Heart right ventricle (tissue), 16 donors: ENCODE measurements at places on chromosomes 3 and 15. TPM values are rescaled to one million over a fixed set of nuclear protein-coding genes. Genes with fewer than 3 reads are reported as not detected.

GRCh38 chr3:14200276-14200675 lies 21.7 kb downstream of the LSM3 start:
- H3K4me3 ChIP-seq = no peak overlapping the region
- no peaks in the 10 kb centered on the region for H3K27me3 ChIP-seq
- no peak for DNase-seq
- H3K4me1 ChIP-seq = peaks cover 15% of the 10 kb centered on the region
- no peak overlapping the region for H3K27ac ChIP-seq
- peaks cover 15% of the 10 kb centered on the region for H3K36me3 ChIP-seq

DNA sequence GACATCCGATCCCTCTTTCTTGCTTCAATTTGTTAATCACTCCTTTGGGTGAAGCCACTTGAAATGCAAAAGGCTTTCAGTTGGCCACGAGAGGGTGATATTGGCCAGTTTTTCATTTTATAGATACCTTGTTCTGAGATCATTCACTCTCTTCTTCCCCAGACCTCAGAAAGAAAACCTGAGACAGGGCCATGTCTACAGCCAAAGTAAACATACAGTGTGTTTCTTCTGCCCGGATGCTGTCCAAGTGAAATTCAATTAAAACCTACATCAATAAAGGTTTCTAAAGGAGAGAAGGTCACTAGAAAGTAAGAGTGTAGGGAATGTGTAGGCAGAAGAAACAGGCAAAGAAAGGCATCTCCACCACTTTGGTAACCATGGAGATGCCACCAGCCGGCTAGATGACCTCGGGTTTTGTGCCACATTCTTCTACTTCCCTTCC lies 39.5 kb upstream of the FMN1 start:
- no peak for DNase-seq
- no peaks in the 10 kb centered on the region for H3K36me3 ChIP-seq
- H3K4me3 ChIP-seq = no peak overlapping the region
- H3K27ac ChIP-seq = no peak overlapping the region
- H3K27me3 ChIP-seq = peaks cover 4% of the 10 kb centered on the region

Gene PFN2
- total RNA-seq = 73.2 TPM

- peak overlapping the region; percentile 44 for H3K27ac ChIP-seq
- peak; percentile 42 for DNase-seq
- no peak overlapping the region for H3K4me3 ChIP-seq
These were observed 76.2 kb upstream of the MRPS22 start for GRCh38 chr3:139267300-139268246.

DNA sequence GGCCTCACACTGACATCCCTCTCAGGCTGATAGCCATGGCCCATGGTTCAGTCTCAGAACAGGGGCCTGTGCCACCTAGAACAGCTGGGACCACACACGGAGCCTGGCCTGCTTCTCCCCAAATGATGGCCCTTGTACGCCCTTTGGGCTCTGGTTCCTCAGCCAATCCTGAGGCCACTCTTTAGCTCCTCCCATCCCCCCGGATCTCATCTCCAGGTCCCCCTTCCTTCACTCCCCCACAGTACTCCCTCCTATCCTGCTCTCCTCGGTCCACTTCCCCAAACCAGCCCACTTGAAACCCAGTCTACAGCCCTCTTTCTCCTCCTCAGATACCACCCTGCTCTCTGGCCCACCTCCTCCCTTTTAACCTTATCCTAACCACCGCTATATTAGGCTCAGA lies 17.8 kb upstream of the ZFYVE19 start:
- H3K36me3 ChIP-seq = peaks cover 37% of the 10 kb centered on the region
- H3K27ac ChIP-seq = no peak overlapping the region
- no peak overlapping the region for H3K4me3 ChIP-seq
- no peaks in the 10 kb centered on the region for H3K27me3 ChIP-seq
- peaks cover 12% of the 10 kb centered on the region for H3K4me1 ChIP-seq

DNA sequence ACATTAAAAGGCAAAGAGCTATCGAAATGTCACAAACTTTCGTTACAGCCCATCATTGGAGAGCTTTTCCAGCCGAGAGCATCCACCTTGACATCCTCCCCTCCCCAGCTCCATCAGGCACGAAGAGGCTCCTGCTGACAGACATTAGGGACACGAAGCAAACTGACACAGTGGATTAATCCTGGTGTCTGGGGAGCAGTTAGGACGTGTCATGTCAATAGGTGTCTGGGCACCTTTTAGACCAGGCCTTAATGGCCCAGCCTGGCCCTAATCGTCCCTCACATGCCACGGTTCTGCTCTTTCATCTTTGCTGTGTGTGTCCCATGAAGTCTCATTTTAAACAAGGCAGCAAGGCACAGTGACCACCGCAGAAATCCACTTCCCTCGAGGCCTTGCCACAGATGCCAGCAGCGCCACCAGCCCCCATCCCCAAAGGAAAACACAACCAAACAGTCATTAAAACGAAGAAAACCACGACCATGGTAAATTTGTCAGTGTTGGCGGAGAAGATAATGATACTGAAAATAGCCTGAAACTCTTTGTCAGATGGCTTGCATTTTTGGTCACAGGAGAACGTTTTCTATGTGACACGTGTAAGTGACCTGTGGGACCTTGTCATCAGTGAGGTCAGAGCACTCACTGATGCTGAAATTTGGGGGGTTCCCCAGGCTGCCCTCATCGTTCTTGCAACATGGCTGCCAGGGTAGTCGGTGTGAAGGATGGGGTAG lies 16.3 kb upstream of the PCSK6 start:
- DNase-seq = no peak
- H3K27ac ChIP-seq = no peak overlapping the region
- no peaks in the 10 kb centered on the region for H3K36me3 ChIP-seq
- H3K27me3 ChIP-seq = peaks cover 13% of the 10 kb centered on the region

DNA sequence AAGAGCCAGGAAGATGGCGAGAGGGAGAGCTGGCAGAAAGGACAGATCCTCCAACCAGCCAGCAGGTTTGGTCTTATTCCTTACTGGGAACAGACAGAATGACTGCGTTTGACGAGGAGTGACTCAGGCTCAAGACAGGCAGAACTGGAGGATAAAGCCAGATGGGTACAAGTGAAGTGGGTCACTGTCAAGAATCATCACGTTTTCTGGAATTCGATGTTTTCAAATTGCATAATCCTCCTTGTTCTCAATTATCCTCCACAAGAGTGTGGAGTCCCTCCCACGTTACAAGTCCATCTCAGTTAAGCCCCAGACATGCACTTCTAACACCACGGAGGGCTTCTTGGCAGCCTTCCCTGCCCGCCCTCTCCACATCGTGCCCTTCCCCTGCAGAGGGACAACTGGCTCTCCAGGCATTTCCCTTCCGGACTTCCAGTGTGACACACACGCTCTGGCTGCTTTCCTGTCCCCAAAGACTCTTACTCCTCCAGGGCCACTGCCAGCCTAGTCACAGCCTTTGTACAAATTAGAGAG lies 183.1 kb downstream of the CHST2 start:
- peaks cover 30% of the 10 kb centered on the region for H3K4me1 ChIP-seq
- H3K27ac ChIP-seq = no peak overlapping the region
- no peaks in the 10 kb centered on the region for H3K27me3 ChIP-seq
- peak; percentile 70 for DNase-seq

- H3K4me3 ChIP-seq = no peak overlapping the region
- no peak overlapping the region for H3K27ac ChIP-seq
- no peaks in the 10 kb centered on the region for H3K36me3 ChIP-seq
These were observed 11.1 kb upstream of the PLAAT1 start for GRCh38 chr3:193229851-193230420.

Gene SST
- total RNA-seq = not detected
